Cardiac muscle cell (in vitro differentiated cells and primary cell): ENCODE measurements at places on chromosomes 1 and 21.

DNA sequence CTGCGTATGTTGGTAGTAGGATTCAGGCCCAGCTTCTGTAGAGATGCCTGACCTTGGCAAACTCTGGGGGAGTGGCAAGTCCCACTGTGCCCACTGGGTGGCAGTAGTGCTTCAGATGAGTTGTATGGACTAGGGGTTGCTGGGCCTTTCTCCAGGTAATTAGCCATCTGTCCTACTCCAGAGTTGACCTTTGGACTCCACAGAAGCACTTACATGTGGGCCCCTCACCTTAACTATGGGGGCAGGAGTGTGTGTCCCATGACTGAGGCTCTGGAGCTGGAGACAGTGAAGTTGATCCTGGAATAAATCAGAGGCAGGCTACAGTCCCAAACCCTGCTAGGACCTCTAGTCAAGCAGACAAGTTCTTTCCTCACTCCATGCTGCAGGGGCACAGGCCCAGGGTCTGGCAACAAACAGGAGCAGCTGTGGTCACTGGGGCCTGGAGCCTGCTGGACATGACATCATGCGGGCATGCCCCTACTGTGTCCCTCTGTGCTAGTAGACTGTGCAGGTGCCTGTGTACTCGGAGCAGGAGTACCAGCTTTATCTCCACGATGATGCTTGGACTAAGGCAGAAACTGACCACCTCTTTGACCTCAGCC is 4.6 kb downstream of the DMAP1 start:
- H3K4me1 ChIP-seq = peaks cover 5% of the 10 kb centered on the region
- H3K4me3 ChIP-seq = no peak overlapping the region
- H3K36me3 ChIP-seq = peaks cover 28% of the 10 kb centered on the region
- no peaks in the 10 kb centered on the region for H3K27me3 ChIP-seq
- no peak overlapping the region for H3K27ac ChIP-seq

DNA sequence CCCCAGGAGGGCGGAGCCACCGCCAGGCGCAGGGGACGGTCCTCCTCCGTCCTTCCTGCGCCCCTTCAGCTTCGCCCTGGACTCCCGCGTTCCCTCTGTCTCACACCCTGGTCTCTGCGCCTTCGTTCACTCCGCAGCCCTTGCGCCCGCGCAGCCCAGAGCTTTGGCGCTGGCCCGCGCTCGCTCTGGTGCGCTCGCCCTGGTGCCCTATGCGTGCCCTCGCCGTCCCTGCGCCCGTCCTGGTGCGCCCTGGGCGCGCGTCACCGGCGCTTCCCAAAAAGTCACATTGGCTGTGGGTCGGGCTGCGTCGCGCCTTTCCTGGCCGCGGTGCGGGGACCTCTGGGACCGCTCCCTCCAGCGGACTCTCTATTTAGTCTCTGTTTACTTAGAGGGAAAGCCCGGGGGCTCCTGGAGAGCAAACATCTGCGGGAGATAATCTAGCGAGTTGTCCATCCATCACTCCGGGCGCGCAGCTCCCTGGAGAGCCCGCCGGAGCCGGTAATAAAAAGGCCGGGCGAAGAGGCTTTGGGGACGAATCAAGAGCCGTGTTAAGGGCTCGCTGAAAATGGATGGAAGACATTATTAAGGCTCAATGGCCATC is 178.6 kb downstream of the PRDM16 start:
- H3K36me3 ChIP-seq = peaks cover 3% of the 10 kb centered on the region
- H3K4me3 ChIP-seq = no peak overlapping the region
- peaks cover 30% of the 10 kb centered on the region for H3K4me1 ChIP-seq
- H3K27ac ChIP-seq = no peak overlapping the region

DNA sequence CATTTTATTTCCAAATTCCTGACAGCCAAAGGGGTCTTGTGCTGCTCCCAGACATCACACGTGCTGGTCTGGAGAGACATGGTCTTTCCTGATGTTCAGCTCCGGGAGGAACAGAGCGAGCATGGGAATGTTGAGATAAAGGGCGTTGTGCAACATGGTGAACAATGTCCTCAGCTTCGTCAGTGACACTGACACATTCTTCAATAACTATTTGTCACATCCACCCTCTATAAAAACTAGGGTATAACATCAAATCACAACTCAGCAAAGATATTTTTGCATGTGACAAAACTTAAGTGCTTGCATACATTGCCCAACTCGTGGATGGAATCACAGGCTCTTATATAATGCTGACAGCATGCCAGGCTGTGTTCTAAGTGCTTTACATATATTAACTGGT is 42.4 kb upstream of the GRHL3 start:
- H3K27ac ChIP-seq = no peak overlapping the region
- no peaks in the 10 kb centered on the region for H3K36me3 ChIP-seq
- H3K4me1 ChIP-seq = no peaks in the 10 kb centered on the region
- peak; percentile 46 for DNase-seq
- no peak overlapping the region for H3K4me3 ChIP-seq

DNA sequence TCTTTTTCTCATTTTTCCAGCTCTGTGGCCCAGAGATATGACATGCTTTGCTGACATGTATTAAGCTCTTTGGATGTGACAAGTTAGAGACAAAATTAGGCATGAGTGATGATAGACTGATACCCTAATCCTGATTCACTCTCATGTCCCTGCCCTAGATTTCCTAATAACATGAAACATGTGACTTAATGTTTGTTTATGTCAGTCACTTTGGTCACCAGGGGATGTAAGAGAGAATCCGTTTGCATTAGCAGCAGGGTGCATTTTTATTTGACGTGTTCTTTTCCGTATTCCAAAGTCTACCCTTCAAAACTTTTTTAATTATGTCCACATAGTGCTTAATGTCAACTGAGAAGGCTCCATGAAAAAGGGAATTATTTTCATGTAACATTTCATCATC is 192.4 kb downstream of the HMCN1 start:
- no peak overlapping the region for H3K27ac ChIP-seq
- no peaks in the 10 kb centered on the region for H3K27me3 ChIP-seq
- no peaks in the 10 kb centered on the region for H3K4me1 ChIP-seq
- H3K4me3 ChIP-seq = no peak overlapping the region
- H3K36me3 ChIP-seq = peaks cover 3% of the 10 kb centered on the region
- peak; percentile 14 for DNase-seq

- peak; percentile 30 for DNase-seq
- no peak overlapping the region for H3K4me3 ChIP-seq
- H3K4me1 ChIP-seq = no peaks in the 10 kb centered on the region
- peaks cover 5% of the 10 kb centered on the region for H3K27me3 ChIP-seq
- H3K27ac ChIP-seq = no peak overlapping the region
These were observed 18.2 kb downstream of the PLCH2 start for GRCh38 chr1:2494323-2494693.
